ENCODE measurements at places on chromosomes 12 and 14. TPM values are rescaled to one million over a fixed set of nuclear protein-coding genes. Genes with fewer than 3 reads are reported as not detected.

DNA sequence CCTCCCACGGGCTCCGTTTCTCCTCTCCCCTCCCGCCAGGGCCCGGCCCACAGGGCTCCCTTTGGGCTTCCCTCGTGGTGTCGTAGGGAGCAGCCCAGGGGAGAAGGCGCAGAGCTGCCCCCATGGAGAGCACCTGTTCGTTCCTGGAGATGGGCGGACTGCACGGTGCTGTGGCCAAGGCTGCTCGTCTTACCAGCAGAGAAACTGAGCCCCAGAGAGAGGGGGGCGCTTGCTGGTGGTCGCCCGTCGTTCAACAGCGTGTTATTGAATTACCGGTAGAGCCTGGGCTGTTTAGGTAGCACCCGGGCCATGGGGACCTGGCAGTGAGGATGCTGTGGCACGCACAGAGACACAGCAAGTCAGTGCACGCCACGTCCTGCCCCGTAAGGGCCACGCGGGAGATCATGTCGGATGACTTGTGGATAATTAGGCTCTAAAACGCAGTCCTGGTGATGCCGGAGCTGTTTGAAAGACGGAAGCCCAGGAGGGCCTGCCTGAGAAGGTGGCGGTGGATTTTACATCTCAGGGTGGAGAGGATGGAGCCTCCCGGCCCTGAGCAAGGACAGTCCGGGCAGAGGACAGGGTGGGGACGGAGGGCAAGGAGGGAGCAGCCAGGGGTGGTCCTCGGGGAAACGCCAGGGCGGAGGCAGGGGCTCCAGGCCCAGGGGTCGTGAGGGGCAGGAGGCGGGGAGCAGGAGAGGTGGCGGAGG is 134.4 kb downstream of the ADGRD1 start:
- peak; percentile 55 for DNase-seq
- no peak overlapping the region for H3K27ac ChIP-seq
- no peaks in the 10 kb centered on the region for H3K4me1 ChIP-seq
- H3K4me3 ChIP-seq = no peak overlapping the region
- no peaks in the 10 kb centered on the region for H3K27me3 ChIP-seq
- H3K36me3 ChIP-seq = no peaks in the 10 kb centered on the region

DNA sequence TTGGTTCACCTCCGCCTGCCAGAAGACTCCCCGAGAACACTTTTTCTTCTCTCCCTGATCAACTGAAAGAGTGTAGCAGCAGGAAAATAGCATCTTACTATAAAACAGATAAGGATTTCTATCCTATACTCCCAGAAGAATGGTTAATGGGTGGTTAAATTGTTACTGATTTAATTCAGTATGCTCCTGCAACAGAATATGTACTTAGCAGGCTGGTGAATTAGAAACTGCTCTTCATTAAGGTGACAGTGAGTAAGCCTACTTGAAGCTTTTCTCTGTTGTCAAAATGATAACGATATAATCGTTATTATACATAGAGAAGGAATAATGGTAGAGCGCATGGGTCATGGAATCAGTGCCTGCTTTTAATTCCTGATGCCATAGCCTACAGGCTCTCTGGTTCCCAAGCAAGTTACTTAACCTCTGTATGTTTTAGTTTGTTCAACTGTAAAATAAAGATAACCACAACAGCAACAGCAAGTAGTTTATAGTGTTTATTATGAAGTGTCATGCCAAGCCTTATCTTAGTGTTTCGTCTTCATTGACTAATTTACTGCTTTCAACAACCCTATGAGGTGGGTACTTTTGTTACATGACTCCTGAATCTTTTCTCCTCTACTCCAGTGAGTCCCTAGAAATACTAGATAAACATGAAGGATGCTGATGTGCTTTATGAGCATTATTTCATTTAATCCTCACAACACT is 392.6 kb downstream of the CCDC91 start:
- H3K36me3 ChIP-seq = no peaks in the 10 kb centered on the region
- no peak overlapping the region for H3K4me3 ChIP-seq
- DNase-seq = no peak
- no peak overlapping the region for H3K27ac ChIP-seq

- H3K4me3 ChIP-seq = no peak overlapping the region
- no peaks in the 10 kb centered on the region for H3K36me3 ChIP-seq
- no peaks in the 10 kb centered on the region for H3K27me3 ChIP-seq
- H3K4me1 ChIP-seq = no peaks in the 10 kb centered on the region
- no peak for DNase-seq
- H3K27ac ChIP-seq = no peak overlapping the region
Measured at GRCh38 chr12:15364221-15365160, 42.2 kb downstream of the PTPRO start.

GRCh38 chr14:101665478-101666078 is 95.9 kb upstream of the PPP2R5C start:
- no peak overlapping the region for H3K4me3 ChIP-seq
- H3K36me3 ChIP-seq = no peaks in the 10 kb centered on the region
- DNase-seq = no peak

PIK3C2G gene
- 0.07 TPM for polyA plus RNA-seq

CSRP2 gene
- 25.2 TPM for polyA plus RNA-seq

DNA sequence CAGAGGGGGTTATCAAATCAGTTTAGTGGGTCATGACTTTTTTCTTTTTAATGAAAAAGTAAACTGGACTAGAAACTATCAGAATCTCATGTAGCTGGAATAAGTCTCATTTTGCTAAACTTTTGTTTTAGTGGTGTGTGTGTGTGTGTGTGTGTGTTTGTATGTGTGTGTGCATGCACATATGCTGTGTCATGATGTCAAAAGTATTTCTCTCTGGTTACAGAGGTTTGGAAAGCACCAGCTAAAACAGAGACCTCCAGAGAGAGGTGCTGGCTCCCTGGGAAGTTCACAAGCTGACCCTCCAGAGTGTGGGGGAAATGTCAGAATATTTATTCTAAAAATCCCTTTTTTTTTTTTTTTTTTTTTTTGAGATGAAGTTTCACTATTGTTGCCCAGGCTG is 114.7 kb downstream of the LGMN start:
- DNase-seq = no peak
- no peaks in the 10 kb centered on the region for H3K27me3 ChIP-seq

MRPL42 gene
- 79.5 TPM for polyA plus RNA-seq

GRCh38 chr12:100656856-100657255 is 83.4 kb downstream of the GAS2L3 start:
- H3K36me3 ChIP-seq = no peaks in the 10 kb centered on the region
- H3K27ac ChIP-seq = no peak overlapping the region
- DNase-seq = no peak
- no peak overlapping the region for H3K4me3 ChIP-seq
- H3K27me3 ChIP-seq = no peaks in the 10 kb centered on the region

DNA sequence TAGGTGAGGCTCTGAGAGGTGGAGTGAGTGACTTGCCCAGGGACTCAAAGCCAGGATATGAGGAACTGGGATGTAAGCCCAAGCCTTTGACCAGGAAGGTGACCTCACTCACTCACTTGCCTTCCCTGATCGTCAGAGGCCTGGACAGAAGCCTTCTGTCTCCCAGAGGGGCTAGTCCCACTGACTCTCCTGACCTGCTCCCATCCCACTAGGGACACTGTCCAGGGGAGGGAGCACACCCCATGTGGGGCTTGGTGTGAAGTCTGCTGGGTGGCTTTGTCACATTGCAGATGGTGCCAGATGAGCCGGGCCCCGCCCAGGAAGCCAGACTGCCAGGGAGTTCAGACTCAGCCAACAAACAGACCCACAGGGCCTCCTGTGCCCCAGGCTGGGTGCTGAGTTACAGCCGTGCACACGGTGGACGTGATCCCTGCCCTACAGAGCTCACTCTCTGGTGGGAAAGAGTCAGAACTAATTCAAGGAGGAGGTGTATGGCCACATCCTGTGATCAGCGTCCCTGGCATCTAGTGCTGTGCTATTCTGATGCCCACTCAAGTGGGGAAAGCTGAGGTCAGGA is 28.3 kb downstream of the MMAB start:
- H3K27me3 ChIP-seq = peaks cover 35% of the 10 kb centered on the region
- H3K4me3 ChIP-seq = no peak overlapping the region
- no peak for DNase-seq

P2RX4 gene
- polyA plus RNA-seq = 53.5 TPM

- H3K4me3 ChIP-seq = no peak overlapping the region
- DNase-seq = peak; percentile 15
- no peaks in the 10 kb centered on the region for H3K4me1 ChIP-seq
Measured at GRCh38 chr12:47910486-47910885, 5.7 kb upstream of the VDR start.

- H3K4me3 ChIP-seq = no peak overlapping the region
- H3K4me1 ChIP-seq = peaks cover 39% of the 10 kb centered on the region
- H3K36me3 ChIP-seq = peaks cover 29% of the 10 kb centered on the region
- DNase-seq = no peak
Measured at GRCh38 chr14:31204593-31205534, 2.7 kb downstream of the HECTD1 start.

- H3K4me1 ChIP-seq = peaks cover 19% of the 10 kb centered on the region
- DNase-seq = no peak
- H3K36me3 ChIP-seq = no peaks in the 10 kb centered on the region
- H3K27me3 ChIP-seq = no peaks in the 10 kb centered on the region
- H3K27ac ChIP-seq = no peak overlapping the region
Measured at GRCh38 chr12:121871467-121871866, 12.8 kb upstream of the HPD start.

SPX gene
- polyA plus RNA-seq = 0.60 TPM

DNA sequence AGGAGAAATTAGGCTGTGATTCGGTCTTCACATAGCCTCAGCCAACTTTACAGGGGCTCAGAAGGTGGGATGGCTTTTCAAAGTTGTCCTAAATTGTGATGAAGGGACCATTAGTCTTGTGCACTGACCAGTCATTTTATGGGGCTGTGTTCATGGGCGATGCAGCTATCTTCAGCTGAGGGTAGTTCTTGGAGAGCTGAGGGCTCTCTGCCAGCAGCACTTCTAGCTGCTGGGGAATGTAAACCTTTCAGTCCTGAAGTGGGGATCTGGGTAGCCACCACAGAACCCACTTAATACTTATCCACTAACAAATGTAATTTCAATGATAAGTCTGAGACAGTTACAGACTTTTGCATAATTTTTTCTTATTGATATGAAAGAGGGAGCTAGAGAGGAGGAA is 270.6 kb downstream of the AEBP2 start:
- H3K4me3 ChIP-seq = no peak overlapping the region
- DNase-seq = no peak
- peak overlapping the region; percentile 64 for H3K27ac ChIP-seq
- H3K27me3 ChIP-seq = no peaks in the 10 kb centered on the region
- H3K4me1 ChIP-seq = peaks cover 22% of the 10 kb centered on the region
- no peaks in the 10 kb centered on the region for H3K36me3 ChIP-seq

MYBPC1 gene
- 18.6 TPM for polyA plus RNA-seq

- no peak overlapping the region for H3K4me3 ChIP-seq
- H3K36me3 ChIP-seq = no peaks in the 10 kb centered on the region
- H3K27me3 ChIP-seq = no peaks in the 10 kb centered on the region
- DNase-seq = no peak
Measured at GRCh38 chr12:96170328-96170727, 23.8 kb upstream of the ELK3 start.

CAPZA3 gene
- not detected for polyA plus RNA-seq

DNA sequence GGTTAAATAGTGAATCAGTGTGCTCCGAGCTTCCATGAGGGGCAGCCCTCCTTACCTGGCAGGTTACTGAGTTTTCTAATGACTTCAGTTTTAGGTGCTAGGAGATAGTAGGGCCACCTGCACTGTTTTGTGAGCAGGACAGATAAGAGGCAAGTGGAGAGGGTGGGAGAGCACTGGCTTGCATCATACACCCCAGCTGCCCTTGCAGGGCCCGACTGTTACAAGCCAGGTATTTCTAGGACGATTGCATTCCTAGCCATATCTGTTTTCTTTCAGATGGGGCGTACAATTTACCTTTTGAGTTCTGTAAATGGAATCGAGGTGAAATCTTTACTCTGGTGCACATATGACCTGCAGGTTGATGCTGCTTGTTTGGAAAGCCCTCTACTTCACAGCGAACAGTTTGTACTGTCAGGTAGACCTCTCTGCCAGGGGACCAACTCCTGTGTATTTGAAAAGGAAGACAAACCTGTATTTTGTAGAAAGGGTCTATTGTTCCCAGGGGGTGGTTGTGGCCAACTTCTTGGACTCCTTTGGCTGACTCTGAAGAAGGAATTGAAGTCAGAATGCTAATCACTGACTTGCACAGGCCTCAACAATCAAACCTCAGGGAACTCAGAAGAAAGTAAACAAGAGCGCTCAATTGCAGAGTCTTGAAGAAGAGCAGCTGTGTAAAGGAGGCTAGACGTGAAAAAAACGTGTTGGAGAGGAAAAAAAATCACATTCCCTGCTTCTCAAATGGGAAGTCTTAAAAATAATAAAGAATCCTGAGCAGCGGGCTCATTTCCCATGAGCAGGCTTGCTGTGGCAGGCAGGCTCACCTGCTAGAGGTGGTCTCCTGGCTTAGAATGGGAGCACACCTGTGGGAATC is 57.3 kb downstream of the ETV6 start:
- H3K27me3 ChIP-seq = no peaks in the 10 kb centered on the region
- peak overlapping the region; percentile 87 for H3K27ac ChIP-seq
- no peak for DNase-seq

WDHD1 gene
- 4.0 TPM for polyA plus RNA-seq

GRCh38 chr14:104109731-104110361 is 24.3 kb downstream of the ASPG start:
- no peaks in the 10 kb centered on the region for H3K36me3 ChIP-seq
- no peak for DNase-seq
- no peak overlapping the region for H3K4me3 ChIP-seq
- H3K4me1 ChIP-seq = no peaks in the 10 kb centered on the region
- H3K27ac ChIP-seq = no peak overlapping the region
- peaks cover 14% of the 10 kb centered on the region for H3K27me3 ChIP-seq

GRCh38 chr14:49617852-49618519 is 2.4 kb downstream of the RPL36AL start:
- H3K36me3 ChIP-seq = peaks cover 4% of the 10 kb centered on the region
- H3K4me3 ChIP-seq = no peak overlapping the region
- no peak for DNase-seq
- H3K27me3 ChIP-seq = no peaks in the 10 kb centered on the region

MYF6 gene
- polyA plus RNA-seq = not detected

DNA sequence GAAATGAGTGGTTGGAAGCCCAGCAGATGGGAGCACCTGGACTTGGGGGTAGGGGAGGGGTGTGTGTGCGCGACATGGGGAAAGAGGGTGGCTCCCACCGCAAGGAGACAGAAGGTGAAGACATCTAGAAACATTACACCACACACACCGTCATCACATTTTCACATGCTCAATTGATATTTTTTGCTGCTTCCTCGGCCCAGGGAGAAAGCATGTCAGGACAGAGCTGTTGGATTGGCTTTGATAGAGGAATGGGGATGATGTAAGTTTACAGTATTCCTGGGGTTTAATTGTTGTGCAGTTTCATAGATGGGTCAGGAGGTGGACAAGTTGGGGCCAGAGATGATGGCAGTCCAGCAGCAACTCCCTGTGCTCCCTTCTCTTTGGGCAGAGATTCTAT is 9.2 kb downstream of the GABARAPL1 start:
- H3K36me3 ChIP-seq = peaks cover 48% of the 10 kb centered on the region
- H3K27ac ChIP-seq = no peak overlapping the region
- no peak overlapping the region for H3K4me3 ChIP-seq
- H3K4me1 ChIP-seq = peaks cover 14% of the 10 kb centered on the region
- no peaks in the 10 kb centered on the region for H3K27me3 ChIP-seq

GRCh38 chr12:66352899-66353298 is 50.6 kb downstream of the HELB start:
- H3K4me1 ChIP-seq = no peaks in the 10 kb centered on the region
- no peaks in the 10 kb centered on the region for H3K27me3 ChIP-seq
- no peak overlapping the region for H3K27ac ChIP-seq
- no peak for DNase-seq
- H3K36me3 ChIP-seq = no peaks in the 10 kb centered on the region

ADAMTS20 gene
- polyA plus RNA-seq = not detected

Measured in sigmoid colon (tissue), 7 donors.